ENCODE measurements at places on chromosomes 1 and 21.

DNA sequence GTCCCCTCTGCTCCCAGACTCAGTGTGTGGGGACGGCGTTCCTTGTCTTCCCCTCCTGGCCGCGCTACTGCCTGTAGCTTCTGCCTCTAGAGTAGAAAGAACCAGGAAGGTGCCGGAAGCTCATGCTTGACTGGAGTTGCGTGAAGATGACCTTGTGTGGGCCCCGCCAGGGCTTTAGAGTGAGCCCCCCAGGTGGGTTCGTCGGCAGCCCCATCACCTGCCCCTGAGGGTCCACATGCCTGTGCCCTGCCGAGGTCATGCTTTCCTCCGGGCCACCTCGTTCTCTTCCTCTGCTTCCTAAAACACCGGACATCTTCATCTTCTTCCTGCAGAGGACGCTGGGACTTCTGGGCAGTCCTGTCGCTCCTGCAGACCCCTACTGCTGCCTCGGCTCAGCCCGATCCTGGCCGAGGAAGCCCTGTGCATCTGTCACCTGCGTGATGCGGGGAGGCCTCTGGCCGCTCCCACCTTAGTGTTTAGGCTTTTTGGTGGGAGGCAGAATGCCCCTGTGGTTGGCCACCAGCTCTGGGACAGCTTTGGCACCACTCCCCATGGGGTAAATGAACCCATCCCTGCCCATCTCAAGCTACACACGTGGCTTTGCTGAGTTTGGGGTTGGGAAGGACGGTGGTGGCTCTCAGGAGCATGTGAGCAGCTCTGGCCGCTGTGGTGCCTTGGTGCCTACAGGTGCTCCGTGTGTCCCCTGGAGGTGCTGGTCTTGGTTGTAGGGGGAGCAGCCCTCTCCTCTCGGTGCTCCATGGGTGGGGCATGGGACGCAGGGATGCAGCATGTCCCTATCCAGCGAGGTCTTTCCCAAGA is 12.3 kb downstream of the OBSCN start:
- DNase-seq: no peak

GRCh38 chr1:54218883-54219687 is 19.1 kb downstream of the MRPL37 start:
- no peak for DNase-seq

DNA sequence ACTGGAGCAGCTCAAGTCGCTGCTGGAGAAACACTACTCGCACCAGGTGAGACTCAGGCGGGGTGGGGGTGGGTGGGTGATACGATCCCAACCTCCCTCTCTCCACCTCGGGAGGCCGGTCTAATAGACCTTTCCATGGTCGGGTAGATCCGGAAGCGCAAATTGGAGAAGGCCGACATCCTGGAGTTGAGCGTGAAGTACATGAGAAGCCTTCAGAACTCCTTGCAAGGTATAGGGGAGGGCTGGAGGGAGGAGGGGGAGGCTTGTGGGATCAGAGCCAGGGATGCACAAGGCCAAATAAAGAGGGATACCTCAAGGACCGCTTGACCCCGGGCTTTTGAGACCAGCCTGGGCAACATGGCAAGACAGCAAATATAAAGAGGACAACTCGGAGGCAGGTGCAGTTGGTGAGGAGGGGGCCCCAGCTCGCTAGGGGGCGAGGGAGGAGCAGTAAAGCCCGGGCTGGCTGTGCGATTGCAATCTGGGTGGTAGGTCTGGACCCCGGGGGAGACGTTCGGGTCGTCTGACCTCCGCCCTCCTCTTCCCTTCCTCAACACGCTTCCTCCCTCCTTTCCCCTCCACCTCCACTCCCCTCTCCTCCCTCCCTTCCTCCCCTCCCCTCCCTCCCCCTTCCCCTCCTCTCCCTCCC is 546 bp downstream of the HES3 start:
- DNase-seq: no peak

- DNase-seq: no peak
Observed at GRCh38 chr1:152777510-152778137, 2.7 kb downstream of the LCE1F start.

- DNase-seq: no peak
Observed at GRCh38 chr21:44273046-44273445, 11.3 kb upstream of the DNMT3L start.

- no peak for DNase-seq
Observed at GRCh38 chr1:45016090-45016697, 4.1 kb downstream of the UROD start.

GRCh38 chr1:228548788-228549187 is 61.6 kb downstream of the RNF187 start:
- DNase-seq: no peak

GRCh38 chr1:156494309-156494895 is 6.2 kb downstream of the MEF2D start:
- no peak for DNase-seq

GRCh38 chr1:78263459-78263858 is 217.7 kb downstream of the GIPC2 start:
- no peak for DNase-seq

GRCh38 chr21:16154951-16155635 is 425.3 kb downstream of the USP25 start:
- DNase-seq: no peak

GRCh38 chr1:63917571-63918417 is 144.0 kb downstream of the ROR1 start:
- DNase-seq: peak; percentile 42

DNA sequence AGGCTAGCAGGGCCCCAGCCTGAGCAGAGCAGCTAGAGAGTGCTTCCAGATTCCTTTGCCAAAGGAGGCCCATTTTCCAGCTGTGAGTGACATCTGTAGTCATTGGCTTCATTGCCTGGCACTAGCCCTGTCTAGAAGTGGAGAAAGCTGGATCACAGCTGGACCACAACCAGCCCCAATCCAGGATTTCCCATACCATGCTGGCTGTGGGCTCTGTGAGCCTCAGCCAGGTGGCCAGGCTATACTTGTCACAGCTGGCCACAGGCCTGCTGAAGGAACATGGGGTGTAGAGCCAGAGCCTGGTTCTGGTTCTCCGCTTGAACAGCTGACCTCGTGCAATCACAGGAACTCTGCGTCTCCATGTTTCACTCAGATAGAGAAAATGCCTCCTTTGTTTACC is 36.6 kb downstream of the RIMKLA start:
- no peak for DNase-seq

DNA sequence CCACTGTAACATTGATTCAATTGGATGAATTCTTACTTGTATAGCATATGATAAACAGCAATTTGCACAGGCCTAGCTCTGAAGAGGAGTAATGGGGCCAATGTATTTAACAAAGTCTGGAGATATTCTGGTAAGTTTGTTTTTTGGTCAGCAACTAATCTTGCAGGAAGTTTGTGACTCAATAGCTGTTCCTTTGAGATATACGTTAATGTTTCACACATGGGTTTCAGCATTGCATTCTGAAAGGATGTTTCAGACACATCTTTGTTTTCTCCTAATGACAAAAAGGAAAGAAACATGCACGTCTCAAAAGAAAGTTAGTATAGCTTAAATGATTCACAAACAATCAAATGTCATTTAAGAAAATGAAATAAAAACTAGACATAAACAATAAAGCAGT is 49.0 kb downstream of the LTN1 start:
- DNase-seq: no peak

DNA sequence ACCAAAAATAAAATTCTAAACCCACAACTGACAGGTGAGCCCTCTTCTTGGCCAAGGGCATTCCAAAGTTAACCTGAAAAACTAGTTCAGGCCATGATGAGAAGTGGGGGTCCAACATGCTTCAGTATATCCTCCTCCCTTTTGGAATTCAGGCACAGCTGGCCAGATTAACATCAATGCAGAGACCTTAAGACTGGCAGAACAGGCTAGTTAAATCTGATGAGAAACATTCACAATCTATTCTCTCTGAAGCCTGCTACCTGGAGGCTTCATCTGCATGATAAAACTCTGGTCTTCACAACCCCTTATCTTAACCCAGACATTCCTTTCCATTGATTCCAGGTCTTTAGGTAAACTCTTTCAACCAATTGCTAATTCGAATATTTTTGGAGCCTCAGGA is 26.7 kb upstream of the ZBTB8B start:
- no peak for DNase-seq

DNA sequence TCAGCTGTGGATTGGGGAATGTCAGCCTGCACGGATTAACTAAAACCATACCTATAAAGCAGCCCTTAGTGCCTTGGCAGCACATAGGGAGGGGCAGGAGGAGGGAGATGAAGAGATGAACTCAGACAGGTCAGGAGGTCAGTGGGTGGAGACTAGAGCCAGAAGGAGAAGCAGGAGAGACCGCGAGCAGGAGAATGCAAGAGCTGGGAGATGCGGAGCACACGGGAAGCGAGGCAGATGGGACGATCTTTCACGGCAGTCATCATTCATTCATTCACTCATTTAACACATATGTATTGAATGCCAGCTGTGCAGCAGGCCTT is 41.9 kb downstream of the NEK2 start:
- no peak for DNase-seq

GRCh38 chr21:42790520-42791065 is 88.7 kb downstream of the WDR4 start:
- DNase-seq: no peak

DNA sequence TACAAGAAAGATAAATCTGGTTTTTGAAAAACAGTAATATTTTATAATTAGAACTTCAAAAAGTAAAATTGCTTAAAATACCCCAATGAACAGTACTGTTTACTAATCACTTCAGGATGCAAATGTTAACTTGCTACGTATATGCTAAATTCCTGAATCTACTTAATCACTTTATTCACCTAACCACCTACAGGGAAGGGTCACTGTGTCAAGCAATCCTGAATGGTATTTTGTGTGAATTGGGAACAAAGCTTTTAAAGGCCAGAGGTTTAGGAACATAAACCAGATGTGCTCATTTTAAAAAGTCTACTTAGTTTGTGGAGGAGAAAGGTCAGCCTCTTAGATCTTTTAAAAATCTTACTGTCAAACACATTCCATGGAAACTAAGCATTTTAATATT is 1143.0 kb upstream of the ADGRL2 start:
- DNase-seq: no peak

GRCh38 chr1:56508523-56508983 is 70.8 kb downstream of the PLPP3 start:
- DNase-seq: no peak

- DNase-seq: no peak
Observed at GRCh38 chr1:27542463-27543273, 52.7 kb upstream of the WASF2 start.

- no peak for DNase-seq
Observed at GRCh38 chr1:82525378-82525777, 724.6 kb downstream of the ADGRL2 start.

GRCh38 chr1:228356897-228357680 is 49.5 kb downstream of the TRIM11 start:
- no peak for DNase-seq

GRCh38 chr21:45035477-45035848 is 38.9 kb upstream of the ADARB1 start:
- no peak for DNase-seq

DNA sequence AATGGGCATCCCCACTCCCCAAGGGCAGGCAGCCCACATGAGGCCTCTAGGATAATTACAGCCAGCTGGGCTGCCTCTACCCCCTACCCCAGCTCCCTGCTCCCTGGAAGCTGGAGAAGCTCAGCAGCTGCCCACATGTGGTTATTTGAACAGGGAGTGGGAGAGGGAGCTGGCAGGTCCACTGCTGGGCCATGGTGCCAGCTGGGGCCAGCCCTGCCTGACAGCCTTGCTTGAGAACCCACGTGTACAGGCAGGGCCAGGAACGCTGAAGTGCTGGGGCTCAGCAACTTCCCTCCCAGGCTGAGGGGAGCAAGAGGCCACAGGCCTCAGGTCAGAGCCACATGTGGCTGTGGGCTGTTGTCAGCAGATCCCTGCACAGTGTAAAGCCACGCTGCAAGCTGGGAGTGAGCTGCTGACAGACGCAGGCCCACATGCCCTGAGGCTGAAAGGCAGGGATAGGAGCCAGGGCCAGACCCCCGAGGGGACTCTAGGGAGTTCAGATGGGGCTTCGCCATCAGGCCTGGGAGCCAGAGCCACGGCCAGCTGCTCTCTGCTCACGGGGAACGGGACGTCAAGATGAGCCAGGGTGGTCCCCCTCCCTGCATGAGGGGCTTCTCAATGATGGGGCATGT is 129.0 kb downstream of the SYF2 start:
- no peak for DNase-seq

GRCh38 chr1:210792250-210793102 is 341.5 kb downstream of the KCNH1 start:
- DNase-seq: no peak

DNA sequence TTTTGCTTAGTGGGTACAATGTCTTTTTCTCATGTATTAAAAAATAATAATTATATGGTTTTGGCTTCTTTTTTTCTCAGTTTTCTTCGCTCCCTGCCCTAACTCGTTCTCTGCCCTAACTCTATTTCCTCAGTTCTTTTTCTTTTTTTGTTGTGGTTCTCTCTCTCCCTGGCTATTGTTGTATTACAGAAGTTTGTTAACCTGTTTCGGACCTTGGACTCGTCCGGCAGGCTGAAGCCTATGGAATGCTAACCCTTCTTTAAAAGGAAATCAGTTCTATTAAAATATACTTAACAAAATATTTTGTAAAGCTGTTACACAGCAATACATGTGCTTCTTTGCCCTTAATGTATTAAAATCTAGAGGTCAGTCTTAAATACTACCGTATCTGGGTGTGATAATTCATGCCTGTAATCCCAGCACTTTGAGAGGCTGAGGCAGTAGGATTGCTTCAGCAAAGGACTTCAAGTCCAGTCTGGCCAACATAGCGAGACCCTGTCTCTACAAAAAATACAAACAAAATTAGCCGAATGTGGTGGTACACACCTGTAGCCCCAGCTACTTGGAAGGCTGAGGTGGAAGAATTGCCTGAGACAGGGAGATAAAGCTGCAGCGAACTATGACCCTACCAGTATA is 64.1 kb downstream of the ANGPTL1 start:
- DNase-seq: no peak

GRCh38 chr1:150015651-150016131 is 5.2 kb upstream of the OTUD7B start:
- no peak for DNase-seq

DNA sequence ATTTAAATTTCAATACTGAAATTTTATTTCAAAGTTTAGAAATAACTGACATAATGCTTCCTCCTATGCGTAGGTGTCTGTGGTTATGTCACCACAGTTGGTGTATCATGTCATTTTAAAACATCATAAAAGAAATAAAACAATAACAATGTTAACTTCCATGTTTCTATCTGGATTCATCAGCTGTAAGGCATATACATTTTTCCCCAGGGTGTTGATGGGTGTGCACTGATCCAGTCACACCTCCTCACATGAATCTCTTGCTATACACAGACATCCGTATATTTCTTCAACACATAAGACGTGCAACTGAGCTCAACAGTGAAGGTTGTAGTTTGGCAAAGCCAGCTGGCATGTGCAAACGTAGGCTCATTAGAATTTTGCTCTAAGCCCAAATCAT is 6.2 kb downstream of the KCNA3 start:
- DNase-seq: no peak

GRCh38 chr1:113881661-113882060 is 5.7 kb downstream of the BCL2L15 start:
- no peak for DNase-seq

DNA sequence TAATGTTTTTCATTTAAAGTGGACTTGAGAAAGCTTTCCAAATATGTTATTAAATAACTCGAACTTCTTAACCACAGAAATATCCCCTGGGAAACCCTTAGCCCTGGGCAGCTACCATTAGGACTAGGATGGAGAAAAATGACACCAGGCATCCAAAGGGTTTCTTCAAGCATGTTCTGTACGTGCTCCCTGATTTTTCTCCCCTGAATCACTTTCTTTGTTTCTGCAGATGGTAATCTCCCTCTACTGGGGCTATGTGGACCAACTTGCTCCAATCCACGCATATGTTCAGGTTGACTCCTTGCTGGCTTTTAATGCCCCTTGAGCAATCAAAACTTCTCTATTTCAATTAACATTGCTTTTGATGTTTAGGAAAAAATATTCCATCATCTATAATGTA is 312.7 kb upstream of the C1orf87 start:
- DNase-seq: no peak
